Spinal cord (tissue), 10 donors: ENCODE measurements at places on chromosomes 1 and 21.

- DNase-seq, result peak; percentile 47
Measured at GRCh38 chr1:114216431-114217173, 62.9 kb upstream of the SYT6 start.

DNA sequence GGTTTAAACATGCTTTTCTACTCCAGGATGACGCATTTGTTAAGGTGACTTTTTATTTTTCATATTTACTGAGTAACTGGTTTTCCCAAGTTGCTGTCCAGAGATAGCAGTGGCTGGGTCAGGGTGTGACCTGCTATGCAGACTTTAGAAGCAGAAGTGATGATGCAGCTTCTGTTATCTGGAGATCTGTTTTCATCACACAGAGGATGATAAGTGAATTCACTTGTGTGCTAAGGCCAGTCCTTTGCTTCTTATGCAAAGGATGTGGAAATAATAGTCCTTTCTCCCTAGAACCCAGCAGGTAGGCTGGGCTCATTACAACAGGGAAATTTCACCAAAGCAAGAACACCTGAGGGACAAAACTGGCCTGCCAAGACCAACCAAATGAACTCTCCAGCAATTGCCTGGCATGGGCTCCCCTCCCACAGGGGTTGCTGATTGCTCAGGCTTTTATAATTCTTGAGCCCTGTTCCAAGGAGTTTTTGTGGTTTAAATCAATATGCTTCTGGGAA lies 97.8 kb upstream of the LPGAT1 start:
- DNase-seq, result no peak

DNA sequence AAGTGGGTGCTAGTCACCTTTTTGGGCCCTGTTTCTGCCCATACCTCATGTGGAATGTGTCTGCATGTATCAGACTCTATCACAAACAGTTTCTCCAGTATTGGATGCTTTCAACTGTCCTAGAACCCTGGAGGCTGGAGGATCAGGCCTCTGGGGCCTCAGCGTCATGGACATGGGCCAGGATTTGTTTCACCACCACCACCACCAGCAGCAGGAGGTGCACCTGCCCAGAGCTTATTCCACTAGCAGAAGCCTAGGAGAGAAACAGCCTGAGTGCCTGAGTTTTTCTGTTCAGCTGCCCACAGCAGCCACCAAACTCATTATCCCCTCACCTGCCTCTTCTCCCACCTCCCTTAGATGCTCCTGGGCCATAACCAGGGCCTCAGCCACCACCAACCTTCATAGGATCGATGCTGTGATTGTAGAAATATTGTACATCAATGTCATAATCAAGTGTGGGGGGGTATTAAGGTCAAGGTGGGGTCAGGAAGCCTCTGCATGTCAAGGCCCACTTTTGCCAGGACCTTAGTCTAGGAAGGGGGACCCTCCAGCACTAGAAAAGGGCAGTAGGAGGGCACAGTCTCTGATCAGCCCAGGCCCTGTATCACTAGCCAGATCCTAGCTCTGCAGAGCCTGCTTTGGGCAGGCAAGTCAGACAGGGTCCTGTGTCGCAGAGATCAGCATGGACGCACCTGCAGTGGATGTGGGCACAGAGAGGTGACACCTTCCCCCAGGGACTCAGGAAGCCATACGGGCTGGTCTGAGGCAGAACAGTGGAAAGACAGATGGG lies 9.3 kb downstream of the DMAP1 start:
- DNase-seq, result no peak

DNA sequence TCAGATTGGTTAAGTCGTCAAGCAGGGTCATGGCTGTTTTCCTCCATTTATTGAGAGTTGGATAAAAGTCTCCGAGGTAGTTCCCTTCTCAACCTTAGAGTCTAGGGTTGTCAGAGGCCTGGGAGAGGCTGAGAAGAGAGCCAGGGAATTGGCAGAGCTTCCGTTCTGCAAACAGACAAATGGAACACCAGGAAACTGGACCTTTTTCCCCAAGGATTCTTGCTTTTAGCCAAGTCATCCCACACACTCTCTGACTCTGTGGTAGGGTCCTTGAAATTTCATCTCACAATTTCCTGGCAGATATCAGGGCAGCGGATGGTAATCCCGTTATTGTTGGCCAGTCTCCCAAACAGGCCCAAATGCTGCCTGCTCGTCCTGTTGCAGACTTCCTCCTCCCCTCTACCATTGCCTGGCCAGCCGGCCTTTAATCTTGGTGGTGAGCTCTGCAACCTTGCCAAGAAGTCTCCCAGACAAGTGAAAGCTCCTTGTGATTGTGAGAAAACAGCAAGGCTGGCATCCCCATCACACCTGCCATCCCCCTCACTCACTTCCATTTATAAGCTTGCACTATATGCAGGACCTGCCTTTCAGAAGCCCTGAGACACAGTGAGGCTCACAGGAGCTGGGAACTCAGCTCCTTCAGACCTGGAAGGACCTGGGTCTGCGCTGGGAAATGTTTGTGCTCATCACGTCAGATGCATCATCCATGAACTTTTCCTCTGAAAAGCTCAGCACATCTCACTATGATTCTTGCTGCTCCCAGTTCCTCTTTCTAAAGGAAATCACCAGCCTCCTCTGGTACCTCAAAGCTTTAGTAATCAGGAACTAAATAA lies 13.7 kb upstream of the SRP9 start:
- DNase-seq, result peak; percentile 70

- peak; percentile 29 for DNase-seq
Measured at GRCh38 chr1:59138402-59138801, 158.5 kb upstream of the FGGY start.

DNA sequence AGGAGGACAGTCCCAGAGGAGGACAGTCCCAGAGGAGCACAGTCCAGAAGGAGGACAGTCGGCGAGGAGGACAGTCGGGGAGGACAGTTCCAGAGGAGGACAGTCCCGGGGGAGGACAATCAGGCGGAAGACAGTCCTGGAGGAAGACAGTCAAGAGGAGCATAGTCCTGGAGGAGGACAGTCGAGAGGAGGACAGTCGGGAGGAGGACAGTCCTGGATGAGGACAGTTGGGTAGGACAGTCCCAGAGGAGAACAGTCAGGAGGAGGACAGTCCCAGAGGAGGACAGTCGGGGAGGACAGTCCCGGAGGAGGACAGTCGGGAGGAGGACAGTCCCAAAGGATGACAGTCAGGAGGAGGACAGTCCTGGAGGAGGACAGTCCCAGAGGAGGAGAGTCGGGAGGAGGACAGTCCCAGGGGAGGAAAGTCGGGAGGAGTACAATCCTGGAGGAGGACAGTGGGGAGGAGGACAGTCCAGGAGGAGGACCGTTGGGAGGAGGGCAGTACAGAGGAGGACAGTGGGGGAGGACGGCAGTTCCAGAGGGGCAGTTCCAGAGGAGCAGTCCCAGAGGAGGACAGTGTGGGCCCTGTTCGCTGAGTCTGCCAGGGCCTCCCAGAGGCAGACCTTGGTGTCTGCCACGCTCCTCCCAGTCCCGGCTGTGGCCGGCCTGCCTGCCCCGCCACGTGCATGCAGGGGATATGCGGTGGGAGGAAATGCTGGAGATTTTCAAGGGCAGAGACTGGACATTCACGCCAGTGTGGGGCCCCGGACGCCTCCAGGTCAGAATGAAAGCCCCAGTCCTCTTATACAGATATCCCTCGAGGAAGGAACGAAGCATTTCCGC lies 183.8 kb upstream of the ARHGEF16 start:
- no peak for DNase-seq

- no peak for DNase-seq
Measured at GRCh38 chr21:15291621-15292266, 226.9 kb upstream of the NRIP1 start.

- DNase-seq, result no peak
Measured at GRCh38 chr1:66532214-66532613, 1.7 kb upstream of the SGIP1 start.

- no peak for DNase-seq
Measured at GRCh38 chr1:235745503-235746136, 96.0 kb upstream of the GNG4 start.

GRCh38 chr1:92944901-92945747 lies 16.1 kb downstream of the DIPK1A start:
- DNase-seq, result no peak

DNA sequence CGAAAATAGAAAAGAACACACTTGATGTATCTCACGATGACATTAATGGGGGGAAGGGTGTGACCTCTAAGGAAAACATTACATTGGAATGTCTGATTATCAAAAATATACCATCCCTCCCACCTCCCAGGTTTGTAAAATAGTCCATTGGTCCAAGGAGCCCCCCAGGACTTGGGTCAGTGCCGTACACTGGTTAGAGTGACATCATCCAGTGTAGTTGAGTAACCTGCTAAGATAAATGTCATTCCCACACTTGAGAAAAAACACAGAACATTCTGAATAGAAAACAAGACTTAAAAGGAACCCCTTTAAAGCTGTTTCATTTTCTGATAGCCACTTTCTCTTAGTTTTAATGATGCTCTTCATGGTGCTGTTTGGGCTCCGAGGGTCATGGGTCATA lies 15.2 kb downstream of the DDX20 start:
- DNase-seq, result no peak

DNA sequence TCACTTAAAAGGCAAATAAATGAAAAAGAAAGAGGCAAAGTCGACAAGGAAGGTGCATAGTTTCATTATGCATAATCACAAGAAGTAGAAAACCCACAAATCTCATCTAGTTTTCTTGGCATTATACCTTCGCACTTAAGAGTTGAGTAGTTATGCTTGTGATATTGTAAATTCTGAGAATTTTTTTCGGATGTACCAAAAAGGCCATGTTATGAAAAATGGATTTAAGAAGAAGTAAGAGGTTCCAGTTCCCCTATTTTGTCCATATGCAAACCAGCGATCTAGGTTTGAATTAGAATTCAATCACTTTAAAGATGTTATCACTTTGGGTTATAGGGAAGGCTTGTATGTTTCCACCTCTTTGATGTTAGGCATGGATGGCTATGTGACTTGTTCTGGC lies 7.9 kb upstream of the ERICH3 start:
- DNase-seq, result no peak
